ENCODE measurements at places on chromosomes 16 and 17.

- DNase-seq, result no peak
These were observed 149.5 kb downstream of the TMEM132E start for GRCh38 chr17:34728771-34729310.

GRCh38 chr16:73565263-73565662 lies 517.3 kb upstream of the ZFHX3 start:
- no peak for DNase-seq

- DNase-seq, result no peak
These were observed 9.7 kb upstream of the ITGA3 start for GRCh38 chr17:50046179-50046578.

GRCh38 chr16:66840883-66841282 lies 3.3 kb upstream of the CA7 start:
- no peak for DNase-seq

- DNase-seq, result no peak
These were observed 20.1 kb upstream of the MLYCD start for GRCh38 chr16:83878838-83879237.

DNA sequence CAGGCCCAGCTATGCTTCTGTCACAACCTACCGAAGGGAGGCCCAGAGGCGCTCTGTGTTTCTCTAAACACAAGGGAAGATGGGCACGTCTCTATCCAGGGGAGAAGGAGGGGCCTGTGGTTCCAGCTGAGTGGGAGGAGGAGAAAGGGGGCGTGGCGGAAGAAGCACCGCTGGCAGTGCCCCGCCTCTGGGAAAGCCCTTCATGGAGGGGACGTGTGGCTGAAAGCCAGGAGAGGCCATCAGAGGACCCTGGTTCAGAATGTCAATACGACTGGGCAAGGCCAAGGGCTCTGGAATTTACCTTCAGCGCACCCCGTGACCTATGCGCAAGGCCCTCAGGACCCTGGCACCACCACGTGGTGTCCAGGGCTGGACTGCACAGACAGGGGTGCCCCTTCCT lies 12.3 kb upstream of the SLC38A8 start:
- DNase-seq, result no peak

GRCh38 chr16:89052890-89053724 lies 40.5 kb upstream of the ACSF3 start:
- no peak for DNase-seq

GRCh38 chr16:85179344-85180046 lies 67.2 kb upstream of the CIBAR2 start:
- no peak for DNase-seq

GRCh38 chr17:79164913-79165695 lies 90.5 kb downstream of the ENGASE start:
- no peak for DNase-seq

DNA sequence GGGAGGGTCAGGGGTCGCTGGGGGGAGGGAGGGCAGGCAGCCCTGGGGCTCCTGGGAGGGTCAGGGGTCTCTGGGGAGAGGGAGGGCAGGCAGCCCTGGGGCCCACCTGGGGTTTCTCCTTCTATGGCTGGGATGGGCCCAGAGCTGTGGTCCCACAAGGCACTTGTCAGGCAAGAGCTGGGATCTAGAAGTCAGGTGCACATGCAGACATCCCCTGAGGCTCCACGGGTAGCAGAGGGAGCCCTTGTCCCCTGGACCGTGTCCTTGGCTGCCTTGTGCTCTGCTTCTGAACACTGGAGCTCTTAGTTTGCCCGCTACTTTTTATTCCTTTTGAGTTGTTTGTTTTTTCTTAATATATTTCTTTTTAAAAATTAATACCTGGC lies 1.8 kb downstream of the TUBB3 start:
- no peak for DNase-seq

GRCh38 chr17:49926886-49927285 lies 42.1 kb upstream of the DLX4 start:
- DNase-seq, result no peak

DNA sequence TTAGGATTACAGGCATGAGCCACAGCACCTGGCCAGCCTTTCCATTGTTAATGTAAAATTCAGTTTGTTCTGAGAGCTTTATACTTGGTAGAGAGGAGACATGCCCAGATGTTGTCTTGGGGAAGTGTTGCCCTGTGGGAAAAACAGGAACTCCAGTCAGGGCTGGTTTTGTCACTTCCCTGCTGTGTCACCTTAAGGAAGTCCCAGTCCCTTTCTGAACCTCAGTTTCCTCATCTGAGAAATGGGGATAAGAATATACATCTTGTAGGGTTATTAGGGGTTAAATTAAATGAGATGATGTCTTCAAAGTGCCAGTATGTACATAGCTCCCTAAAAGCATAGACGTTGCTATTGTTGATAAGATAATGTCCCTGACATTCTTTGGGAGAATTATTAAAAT lies 25.3 kb downstream of the CLEC16A start:
- DNase-seq, result no peak
